Left lung (tissue), 14 donors: ENCODE measurements at places on chromosomes 6 and 20. TPM values are rescaled to one million over a fixed set of nuclear protein-coding genes. Genes with fewer than 3 reads are reported as not detected.

DNA sequence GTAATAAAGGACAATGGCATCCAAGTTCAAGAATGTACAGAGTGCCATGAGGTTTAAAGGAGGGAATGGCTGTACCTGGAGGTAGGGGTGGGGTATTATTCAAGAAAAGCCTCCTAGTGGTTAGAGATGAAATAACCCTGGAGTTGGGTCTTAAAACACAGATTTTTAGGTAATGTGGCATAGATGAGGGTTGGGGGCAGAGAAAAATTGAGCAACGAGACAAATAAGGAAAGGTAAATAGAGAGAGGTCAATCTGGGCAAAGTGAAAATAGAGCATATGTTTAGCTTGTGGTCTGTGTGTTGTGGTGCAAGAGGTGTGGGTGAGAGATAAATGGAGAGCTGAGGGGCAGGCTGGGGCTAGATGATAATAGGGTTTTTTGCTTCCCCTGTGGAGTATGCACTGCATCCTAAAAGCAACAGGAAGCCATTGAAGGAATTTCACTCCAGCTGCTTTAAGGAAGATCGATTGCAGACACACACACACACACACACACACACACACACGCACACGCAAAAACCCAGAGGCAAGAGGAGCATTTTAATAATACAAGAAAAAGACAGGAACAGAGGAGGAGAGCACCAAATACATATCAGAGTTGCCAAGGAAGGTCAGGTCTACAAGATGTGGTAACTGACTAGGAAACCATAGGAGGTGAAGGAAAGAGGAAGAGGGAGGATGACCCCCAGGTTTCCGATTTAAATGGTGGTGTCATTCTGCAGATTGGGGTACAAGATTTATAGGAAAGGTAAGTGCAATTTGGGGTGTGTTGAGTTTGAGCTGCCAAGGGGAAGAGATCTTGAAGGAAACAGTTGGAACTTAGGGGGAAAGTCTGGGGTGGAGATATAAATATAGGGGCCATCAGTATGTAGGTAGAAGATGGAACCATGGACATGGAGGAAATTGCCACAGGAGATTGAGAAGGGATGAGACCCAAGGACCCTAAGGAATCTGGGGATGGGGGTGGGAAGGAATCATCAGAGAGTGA lies 31.3 kb upstream of the ADGRF1 start:
- H3K4me1 ChIP-seq = peaks cover 20% of the 10 kb centered on the region
- H3K36me3 ChIP-seq = no peaks in the 10 kb centered on the region
- no peak overlapping the region for H3K4me3 ChIP-seq
- no peak for DNase-seq

GRCh38 chr6:100035873-100036653 lies 42.0 kb upstream of the MCHR2 start:
- H3K27ac ChIP-seq = no peak overlapping the region
- no peaks in the 10 kb centered on the region for H3K36me3 ChIP-seq
- H3K4me3 ChIP-seq = no peak overlapping the region
- H3K27me3 ChIP-seq = no peaks in the 10 kb centered on the region
- H3K4me1 ChIP-seq = no peaks in the 10 kb centered on the region
- DNase-seq = no peak

DNA sequence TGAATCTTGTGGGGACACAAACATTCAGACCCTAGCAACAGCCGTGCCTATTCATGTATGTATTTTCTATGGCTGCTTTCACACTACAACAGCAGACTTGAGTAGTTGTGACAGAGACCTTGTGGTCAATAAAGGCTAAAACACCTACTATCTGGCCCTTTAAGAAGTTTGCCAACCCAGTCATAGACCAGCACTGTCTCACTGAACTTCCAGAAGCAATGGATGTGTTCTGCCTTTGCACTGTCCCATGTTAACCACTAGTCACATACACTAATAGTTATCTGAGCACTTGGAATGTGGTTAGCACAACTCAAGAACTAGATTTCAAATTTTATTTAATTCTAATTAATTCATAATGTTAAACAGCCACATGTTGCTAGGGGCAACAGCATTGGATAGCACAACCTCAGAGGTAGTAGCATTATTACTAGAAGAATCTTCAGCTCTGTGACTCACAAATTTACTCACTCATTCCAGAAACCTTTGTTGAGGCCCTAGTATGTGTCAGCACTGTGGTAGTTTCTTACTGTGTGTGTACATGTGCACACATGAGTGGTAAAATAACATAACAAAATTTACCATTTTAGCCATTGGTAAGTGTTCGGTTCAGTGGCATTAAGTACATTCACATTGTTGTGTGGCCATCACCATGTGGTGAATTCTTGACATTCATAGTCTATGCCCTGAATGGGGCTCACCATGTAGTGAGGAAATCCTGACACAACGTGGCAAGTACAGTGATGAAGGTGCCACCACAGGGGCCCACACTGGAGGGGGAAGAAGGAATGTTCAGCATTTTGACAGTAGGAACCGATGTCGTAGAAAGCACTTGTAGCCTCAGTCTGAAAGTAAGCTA lies 107.3 kb downstream of the CEP57L1 start:
- no peaks in the 10 kb centered on the region for H3K27me3 ChIP-seq
- no peak overlapping the region for H3K27ac ChIP-seq
- no peaks in the 10 kb centered on the region for H3K36me3 ChIP-seq
- no peak overlapping the region for H3K4me3 ChIP-seq
- no peak for DNase-seq

- no peaks in the 10 kb centered on the region for H3K27me3 ChIP-seq
- DNase-seq = peak; percentile 66
- H3K4me3 ChIP-seq = no peak overlapping the region
- no peak overlapping the region for H3K27ac ChIP-seq
Measured at GRCh38 chr20:20224806-20225205, 143.1 kb upstream of the INSM1 start.

Gene SLC35B2
- 50.0 TPM for total RNA-seq
